ENCODE measurements at places on chromosomes 3 and 15.

- DNase-seq = no peak
These were observed 29.8 kb downstream of the RARB start for GRCh38 chr3:25457671-25458419.

DNA sequence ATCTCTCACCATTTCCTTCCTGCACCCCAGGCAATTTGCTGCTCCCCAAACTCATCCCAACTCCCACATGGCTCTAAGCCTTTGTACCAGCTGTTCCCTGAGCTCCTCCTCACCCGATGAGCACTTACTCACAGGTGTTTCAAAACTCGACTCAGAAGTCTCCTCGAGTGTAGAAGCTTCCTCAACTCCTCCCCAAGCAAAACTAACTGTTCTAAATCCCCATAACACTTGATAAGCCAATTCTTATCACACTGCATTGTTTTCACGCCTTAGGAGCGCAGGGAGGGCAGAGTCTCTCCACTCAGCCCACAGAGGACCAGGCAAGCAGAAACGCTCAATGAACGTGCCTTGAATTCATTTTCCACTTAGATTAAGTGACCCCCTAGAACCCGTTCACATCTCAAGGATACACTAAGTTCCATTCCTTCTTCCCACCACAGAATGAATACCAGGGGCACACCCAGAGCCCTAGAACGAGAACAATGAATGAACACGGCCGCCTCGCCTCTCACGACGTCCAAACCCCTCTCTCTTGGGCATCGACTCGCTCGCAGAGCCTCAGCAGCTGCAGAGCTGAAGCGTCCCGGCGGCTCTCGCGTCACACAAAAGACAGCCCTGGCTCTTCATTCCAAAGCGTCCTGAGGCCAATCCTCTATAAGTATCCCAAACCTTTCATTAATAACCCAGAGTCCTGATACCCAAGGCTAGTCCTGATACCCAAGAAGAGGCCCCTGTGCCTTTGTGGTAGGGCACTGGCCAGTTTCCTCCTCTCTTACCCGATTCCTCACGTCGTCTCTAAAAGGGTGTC lies 1.1 kb downstream of the RAF1 start:
- peak; percentile 63 for DNase-seq

- DNase-seq = no peak
These were observed 228.4 kb downstream of the KLF13 start for GRCh38 chr15:31555022-31555421.

GRCh38 chr15:59746777-59747176 lies 57.7 kb upstream of the BNIP2 start:
- DNase-seq = no peak

DNA sequence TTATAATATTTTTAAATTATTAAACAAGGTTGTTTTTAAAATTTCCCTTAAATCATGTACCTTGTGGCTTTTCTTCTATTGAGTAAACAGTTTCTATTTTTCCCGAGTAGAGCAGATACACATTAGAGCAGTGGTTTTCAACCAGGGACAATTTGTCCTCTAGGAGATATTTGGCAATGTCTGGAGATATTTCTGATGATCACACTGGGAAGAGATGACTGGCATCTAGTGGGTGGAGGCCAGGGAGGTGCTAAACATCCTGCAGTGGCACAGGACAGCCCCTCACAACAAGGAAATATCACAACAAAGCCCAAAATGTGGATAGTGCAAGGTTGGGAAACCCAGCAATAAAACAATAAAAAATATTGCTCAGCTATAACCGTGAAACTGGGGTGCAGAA lies 113.0 kb upstream of the PTPRG start:
- no peak for DNase-seq

DNA sequence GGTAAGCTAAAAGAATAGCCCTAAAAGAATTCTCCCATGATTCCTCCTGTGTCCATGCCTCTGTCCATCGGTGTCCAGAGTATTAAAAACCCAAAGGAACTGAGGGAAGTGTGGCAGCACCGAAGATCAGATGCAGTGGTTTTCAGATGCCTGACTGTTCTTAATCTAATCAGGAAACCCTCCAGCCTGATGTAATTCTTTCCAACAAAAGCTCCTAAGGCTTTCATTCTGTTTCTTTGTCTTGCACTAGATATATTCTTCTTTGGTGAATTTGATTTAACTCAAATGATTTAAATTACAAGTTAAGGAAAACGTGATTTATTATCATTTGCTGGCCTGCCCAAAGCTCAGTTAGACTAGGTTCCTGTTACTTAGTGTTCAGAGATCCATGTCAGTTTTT lies 71.2 kb downstream of the ARHGAP31 start:
- DNase-seq = no peak

GRCh38 chr3:172070269-172070668 lies 30.9 kb downstream of the FNDC3B start:
- DNase-seq = no peak

- DNase-seq = no peak
These were observed 112.8 kb upstream of the TMEM108 start for GRCh38 chr3:132925256-132925930.

- DNase-seq = no peak
These were observed 1487.0 kb upstream of the GBE1 start for GRCh38 chr3:83248454-83248853.

DNA sequence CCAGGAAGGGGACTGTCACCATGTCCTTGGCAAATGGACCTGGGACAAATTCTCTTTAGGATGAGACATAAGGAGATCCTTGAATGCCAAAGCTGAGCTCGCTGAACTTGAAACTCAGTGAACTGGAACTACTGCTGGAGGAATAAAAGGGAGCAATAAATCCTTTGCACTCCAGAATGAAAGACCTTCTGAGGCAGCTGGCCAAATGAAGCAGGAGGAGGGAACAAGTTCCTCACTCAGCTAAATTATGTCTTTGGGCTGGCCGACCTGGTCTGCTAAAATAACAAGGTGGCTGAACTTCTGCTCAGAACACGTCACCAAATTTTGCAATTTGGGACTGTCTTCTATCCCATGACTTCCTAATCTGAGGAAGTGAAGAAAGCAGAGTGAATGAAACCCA lies 314.7 kb downstream of the LPP start:
- DNase-seq = no peak

- DNase-seq = no peak
These were observed 1.7 kb downstream of the B3GNT5 start for GRCh38 chr3:183254487-183255347.

DNA sequence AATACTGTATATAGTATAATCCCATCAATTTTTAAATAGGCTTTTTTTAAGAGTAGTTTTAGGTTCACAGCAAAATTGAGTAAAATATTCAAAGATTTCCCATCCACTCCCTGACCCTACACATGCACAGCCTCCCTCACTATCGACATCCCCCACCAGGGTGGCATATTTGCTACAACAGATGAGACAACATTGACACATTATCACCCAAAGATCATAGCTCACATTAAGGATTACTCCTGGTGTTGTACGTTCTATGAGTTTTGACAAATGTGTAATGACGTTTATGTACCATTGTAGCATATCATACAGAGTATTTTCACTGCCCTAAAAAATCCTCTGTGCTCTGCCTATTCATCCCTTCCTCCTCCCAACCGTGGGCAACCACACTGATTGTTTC lies 39.3 kb downstream of the LHFPL4 start:
- DNase-seq = no peak

DNA sequence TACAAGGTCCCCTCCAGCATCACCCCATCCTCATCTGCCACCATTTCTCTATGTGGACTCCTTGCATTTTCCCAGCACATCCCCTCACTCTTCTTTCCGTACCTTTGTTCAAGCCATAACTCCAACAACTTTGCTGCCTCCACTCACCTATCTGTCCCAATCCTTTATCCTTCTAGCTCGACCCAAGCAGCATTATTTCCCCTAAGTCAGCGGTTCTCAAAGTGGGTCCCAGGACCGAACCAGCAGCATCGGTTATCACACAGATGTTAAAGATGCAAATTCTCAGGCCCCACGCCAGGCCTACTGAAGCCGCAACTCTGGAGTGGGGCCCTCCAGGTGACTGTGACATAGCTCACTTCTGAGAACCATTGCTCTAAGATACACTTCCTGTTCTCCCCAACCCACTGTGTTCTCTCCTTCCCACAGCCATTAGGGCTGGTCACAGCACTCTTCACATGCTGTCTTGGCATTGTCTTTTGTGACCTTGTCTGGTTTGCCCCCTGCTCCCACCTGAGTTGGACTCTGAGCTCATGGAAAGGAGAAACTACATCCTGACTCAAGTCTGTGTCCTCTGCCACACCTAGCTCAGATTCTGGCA lies 56.2 kb downstream of the AAGAB start:
- no peak for DNase-seq

GRCh38 chr15:32908135-32908801 lies 190.5 kb downstream of the GREM1 start:
- no peak for DNase-seq

GRCh38 chr3:186921578-186921977 lies 8.7 kb upstream of the ST6GAL1 start:
- no peak for DNase-seq

- DNase-seq = no peak
These were observed 3.2 kb downstream of the XCR1 start for GRCh38 chr3:46024131-46024530.

DNA sequence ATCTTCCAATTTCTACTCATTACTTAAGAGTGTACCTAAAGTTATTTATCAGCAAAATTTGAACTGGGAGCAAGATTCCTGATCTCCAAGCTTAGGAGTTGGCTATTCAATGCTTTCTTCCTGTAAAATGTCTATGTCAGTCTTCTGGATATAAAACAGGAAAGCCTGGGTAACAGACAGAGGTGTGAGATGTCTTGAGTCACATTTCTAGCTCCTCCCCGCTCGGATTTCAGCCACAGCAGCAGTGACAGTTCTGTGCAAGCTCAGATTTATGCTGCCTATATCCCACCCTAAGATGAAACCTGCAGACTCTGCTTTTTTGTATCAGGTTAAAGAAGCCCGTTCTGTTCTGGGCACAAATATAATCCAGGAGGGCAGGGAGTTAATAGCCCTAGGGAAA lies 2.1 kb upstream of the ARMC8 start:
- DNase-seq = no peak

GRCh38 chr3:73270839-73271483 lies 209.5 kb downstream of the EBLN2 start:
- DNase-seq = no peak

GRCh38 chr15:72098040-72098439 lies 19.9 kb downstream of the MYO9A start:
- no peak for DNase-seq

GRCh38 chr15:62619526-62619925 lies 423.0 kb upstream of the TPM1 start:
- DNase-seq = no peak

GRCh38 chr3:184648636-184649035 lies 63.2 kb downstream of the MAGEF1 start:
- DNase-seq = no peak

DNA sequence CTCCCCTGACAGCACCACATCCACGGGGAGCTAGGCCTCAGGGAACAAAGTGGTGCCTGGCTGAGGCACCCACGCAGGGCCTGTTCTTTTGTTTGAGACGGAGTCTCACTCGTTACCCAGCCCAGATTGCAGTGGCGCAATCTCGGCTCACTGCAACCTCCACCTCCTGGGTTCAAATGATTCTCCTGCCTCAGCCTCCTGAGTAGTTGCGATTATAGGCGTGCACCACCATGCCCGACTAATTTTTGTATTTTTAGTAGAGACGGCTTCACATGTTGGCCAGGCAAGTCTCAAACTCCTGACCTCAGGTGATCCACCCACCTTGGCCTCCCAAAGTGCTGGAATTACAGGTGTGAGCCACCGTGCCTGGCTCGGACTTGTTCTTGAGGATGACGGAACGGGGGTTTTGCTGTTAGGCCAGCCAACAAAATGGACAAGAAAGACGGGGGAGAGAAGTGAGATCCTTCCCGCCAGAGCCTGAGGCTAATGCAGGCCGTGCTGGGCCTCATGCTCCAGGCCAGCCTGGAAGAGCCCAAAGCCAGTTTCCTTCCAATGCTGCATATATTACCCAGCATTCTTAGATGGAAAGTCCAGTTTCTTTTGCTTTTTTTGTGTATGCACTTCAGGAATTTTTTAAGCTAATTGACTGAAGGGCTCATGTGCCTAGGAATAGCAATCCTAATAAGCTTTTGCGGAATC lies 28.1 kb upstream of the FURIN start:
- DNase-seq = no peak
